ENCODE measurements at places on chromosomes 3 and 15. TPM values are rescaled to one million over a fixed set of nuclear protein-coding genes. Genes with fewer than 3 reads are reported as not detected.

DNA sequence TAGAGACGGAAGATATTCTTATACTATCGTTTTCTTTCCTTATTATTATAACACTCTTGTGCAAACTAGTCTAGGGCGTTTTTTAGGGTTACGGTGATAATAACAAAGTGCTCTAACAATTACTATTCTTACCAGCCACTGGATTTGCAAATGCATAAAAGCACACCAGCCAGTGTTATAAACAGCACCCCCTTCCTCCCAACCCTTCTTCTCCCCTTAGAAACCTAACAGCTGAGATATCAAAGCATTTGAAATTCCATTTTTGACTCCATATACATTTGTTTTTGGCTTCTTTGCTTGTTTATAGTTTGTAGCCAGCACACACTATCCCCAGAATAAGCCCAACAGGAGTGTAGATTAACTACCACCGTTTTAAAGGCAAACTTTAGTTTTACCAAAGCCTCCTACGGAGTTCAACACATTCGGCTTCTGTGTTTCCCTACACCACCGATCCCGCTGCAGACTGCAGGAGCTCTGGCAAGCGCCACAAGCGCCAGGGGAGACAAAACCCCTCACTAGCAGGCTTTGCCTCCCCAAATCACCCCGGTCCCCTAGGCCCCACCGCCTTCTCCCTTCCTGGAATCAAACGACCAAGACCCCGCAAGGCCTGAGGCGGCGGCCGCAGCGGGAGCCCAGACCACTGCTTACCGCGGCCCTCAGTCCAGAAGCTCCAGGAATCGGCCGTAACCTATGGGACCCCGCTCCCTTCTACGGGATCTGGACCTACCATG, 461 bp downstream of the COPB2 start:
- no peak for DNase-seq
- H3K36me3 ChIP-seq = no peaks in the 10 kb centered on the region
- H3K27me3 ChIP-seq = no peaks in the 10 kb centered on the region
- peaks cover 9% of the 10 kb centered on the region for H3K4me1 ChIP-seq
- peak overlapping the region; percentile 91 for H3K4me3 ChIP-seq

DNA sequence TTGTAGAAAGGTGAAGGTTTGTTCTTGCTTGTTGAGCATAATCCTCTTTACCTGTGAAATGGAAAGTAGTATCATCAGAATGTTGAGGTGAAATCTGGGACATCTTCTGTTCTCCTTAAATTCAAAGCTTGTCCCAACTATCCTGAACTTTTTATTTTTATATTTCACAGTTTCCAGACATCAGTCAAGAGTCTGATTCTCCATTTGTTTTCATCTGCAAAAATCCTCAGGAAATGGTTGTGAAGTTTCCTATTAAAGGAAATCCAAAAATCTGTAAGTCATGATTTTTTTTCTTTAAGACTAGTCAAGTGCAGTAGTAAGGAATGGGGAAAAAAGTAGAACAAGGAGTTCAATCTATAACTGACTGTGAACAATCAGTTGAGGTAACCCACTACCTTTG, 15.5 kb upstream of the ZNF609 start:
- H3K4me3 ChIP-seq = no peak overlapping the region
- peak overlapping the region; percentile 9 for H3K27ac ChIP-seq
- H3K4me1 ChIP-seq = no peaks in the 10 kb centered on the region

GRCh38 chr3:67653425-67654098, 850 bp downstream of the SUCLG2 start:
- peak overlapping the region; percentile 99 for H3K27ac ChIP-seq
- no peaks in the 10 kb centered on the region for H3K27me3 ChIP-seq
- peaks cover 36% of the 10 kb centered on the region for H3K4me1 ChIP-seq
- peak overlapping the region; percentile 97 for H3K4me3 ChIP-seq
- H3K36me3 ChIP-seq = no peaks in the 10 kb centered on the region

DNA sequence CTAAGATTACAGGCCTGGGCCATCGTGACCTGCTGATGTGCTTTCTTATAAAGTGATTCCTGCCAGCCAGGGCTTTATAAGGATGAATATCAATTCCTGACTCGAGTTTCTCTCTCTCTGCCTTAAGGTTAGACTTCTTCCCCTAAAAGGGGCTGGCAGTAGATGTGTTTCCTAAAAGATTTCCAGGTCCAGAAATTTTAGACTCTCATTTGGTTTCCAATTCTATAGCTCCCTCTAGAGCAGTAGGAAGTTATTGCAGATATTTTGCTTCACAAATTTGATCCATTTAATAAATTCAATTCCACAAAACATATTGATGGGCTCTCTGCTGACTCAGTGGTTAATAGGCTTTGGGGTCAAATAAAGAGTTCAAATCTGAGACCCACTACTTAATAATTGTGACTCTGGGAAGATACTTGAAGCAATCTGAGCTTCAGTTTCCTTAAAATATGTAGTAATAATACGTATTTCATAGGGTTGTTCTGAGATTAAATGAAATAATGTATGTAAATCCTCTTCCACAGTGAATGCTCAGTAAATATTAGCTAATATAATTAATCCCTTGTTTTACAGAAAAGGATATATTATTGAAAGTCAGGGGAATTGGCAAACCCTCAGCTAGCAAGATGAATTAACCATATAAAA, 2.1 kb downstream of the TRIM69 start:
- no peaks in the 10 kb centered on the region for H3K27me3 ChIP-seq
- DNase-seq = no peak
- no peaks in the 10 kb centered on the region for H3K36me3 ChIP-seq

Gene STRC
- not detected for total RNA-seq

Data from transverse colon (tissue), 4 donors.